Peyer's patch (tissue), 4 donors: ENCODE measurements at places on chromosomes 1 and 21.

- DNase-seq, result peak; percentile 85
These were observed 15.5 kb upstream of the CD247 start for GRCh38 chr1:167533851-167534300.

- DNase-seq, result no peak
These were observed 1.3 kb downstream of the EXO1 start for GRCh38 chr1:241849345-241849695.

DNA sequence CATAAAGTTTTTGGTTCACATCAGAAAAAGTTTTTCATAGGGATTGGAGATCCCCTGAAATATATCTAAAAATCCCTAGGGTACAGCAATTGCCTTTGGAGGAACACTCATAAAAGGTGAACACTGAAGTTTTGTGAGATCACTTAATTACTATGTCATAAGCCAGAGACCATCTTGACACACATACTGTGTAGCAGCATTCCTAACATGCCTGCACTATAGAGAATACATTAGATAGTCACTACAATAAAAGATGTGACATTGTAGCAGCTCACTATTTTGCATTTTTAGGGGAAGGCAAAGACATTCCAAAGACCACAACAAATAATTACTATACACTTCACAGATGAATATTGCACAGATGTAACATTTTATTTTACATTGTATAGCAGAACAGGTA, 779.9 kb downstream of the KCNT2 start:
- no peak for DNase-seq

DNA sequence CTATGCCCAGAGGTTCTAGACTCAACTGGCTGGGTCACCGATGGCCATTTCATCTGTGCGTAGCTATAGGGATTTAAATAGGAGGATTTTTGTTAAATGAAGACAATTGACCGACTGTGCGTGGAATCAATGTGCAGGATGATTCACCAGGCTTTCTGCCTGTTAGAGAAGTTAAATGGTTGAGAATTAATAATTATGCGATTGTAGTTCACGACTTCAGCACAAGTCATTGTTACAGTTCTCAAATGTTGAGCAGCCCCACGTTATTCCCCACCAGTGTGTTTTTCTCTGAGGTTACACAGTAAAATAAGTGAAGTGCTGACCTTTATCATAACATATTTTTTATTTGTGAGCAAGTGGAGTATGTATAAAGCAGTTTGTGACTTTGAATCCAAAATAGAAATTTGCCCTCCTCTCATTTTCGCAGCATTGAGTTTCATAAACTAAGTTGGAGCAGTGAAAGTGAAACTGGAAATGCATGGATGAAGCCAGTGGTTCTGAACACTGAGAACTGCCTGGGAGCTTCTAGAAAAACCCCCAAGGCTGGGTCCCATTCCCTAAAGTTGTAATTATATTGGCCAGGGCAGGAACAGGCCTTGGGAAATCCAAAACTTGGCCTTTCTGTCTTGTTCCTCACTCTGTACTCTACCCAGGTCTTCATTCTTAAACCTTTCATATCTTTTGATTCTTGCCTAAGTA, 102.6 kb downstream of the GALNT2 start:
- DNase-seq, result no peak

DNA sequence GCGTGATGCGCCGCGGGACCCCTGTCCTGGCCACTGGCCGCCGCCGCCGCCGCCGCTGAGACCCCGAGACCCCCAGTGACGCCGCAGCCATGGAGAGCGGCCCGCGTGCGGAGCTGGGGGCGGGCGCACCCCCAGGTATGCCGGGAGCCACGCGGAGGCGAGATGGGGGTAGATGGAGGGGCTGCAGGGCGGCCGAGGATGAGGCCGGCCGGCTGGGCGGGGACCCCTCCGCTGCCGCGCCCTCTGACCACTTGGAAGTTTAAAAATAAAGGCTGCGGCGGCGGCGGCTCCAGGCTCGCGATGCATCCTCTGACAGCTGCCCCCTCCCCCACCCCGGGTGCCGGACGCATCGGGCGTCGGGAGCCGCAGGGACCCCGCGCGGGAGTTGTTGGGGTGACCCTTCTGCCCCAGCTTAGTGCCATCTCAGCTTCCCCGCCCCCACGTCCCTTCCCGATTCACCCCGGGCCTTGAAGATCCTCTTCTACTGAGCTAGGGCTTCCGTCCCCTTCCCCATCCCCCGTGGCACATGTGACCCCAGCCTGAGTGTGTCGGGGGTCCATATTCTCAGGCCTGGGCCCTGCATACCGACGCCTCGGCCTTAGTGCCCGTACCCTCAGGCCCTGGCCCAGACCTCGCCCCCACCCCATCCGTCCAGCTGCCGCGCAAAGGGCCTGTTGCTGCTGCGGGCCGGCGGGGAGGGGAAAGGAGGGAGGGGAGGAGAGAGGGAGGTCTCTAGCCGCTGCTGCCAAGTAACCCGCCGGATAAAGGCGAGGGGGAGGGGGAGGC, 562 bp downstream of the MAP7D1 start:
- peak; percentile 69 for DNase-seq

GRCh38 chr1:101013776-101014175, 11.8 kb downstream of the DPH5 start:
- no peak for DNase-seq

DNA sequence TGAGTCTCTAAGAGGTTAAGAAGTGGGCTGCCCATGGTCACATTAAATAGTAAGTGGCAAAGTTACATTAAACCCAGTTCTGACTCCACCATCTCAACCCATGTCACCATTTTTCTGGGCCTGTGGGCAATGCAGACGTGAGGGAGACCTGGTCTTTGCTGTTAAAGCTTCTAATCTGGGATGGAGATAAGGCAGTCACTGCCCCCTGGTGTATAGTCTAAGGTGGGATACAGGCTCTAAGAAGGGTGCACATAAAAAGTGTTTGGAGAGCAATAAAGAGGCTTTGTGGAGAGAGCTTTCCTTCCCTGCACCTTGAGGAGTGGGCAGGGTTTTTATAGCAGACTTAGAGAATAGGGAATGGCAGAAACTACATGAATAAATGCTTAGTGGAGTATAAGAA, 141.3 kb downstream of the ROR1 start:
- DNase-seq, result no peak

DNA sequence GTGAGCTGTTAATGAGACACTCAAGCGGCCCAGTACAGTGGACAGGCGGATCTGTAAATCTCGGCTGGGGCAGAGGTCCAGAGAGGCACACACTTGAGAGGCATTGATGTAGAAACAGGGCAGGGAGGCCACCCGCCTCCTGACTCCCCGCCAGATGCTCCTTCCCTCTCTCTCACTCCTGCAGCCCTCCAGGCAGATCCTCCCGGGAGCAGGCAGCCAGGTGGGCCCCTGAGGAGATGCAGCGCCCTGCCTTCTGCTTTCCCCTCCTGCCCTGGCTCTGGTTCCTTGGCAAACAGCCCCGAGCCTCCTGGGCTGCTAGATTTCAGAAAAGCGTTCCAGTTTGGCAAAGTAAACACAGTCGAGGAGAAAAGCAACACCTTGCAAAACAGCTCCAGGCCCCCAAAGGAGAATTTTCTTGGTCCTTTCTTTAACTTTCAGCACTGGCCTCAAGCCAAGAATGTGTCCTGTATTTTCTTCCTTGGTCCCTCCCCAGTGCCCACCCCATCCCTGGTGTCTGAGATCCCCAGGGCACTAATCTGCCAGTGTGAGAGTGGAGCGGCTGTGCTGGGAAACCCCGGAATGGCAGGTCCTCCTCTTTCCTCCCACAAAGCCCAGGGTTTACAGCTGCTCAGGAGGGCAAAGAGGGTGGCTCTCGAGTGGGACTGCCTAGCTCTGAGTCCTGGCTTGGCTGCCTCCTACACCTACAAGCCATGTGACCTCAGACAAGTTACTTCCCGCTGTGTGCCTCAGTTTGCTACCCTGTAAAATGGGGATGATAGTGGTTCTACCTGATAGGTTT, 29.4 kb upstream of the IFNLR1 start:
- DNase-seq, result no peak

DNA sequence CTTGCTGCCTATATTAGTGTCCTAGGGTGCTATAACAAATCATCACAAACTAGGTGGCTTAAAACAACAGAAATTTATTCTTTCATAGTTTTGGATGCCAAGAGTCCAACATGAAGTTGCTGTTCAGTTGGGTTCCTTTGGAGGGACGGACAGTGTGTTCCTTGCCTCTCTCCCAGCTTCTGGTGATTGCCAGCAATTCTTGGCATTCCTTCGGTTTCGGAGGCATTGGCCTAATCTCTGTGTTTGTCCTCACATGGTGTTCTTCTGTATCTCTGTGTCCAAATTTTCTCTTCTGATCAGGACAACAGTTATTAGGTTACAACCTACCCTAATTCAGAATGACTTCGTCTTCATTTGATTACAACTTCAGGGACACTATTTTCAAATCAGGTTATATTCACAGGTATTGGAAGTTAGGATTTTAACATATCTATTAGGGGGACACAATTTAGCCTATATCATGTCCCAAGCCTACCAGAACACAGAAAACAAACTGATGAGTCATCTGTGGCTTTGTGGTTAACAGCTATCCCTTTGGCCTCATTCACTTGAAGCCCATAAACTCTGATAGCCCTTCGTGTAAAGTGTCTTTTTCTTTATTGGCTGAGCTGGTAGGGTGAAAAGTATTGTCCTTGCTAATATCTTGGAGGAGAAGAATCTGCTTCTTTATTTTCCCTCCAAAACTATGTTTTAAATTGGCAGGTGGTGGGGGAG, 83.2 kb upstream of the PAPPA2 start:
- DNase-seq, result no peak

- no peak for DNase-seq
These were observed 125.4 kb downstream of the RIPK4 start for GRCh38 chr21:41641510-41641815.

- DNase-seq, result no peak
These were observed 16.0 kb upstream of the OVAAL start for GRCh38 chr1:180542838-180543145.

GRCh38 chr1:246608616-246609376, 42.5 kb downstream of the CNST start:
- DNase-seq, result peak; percentile 76

- no peak for DNase-seq
These were observed 464.9 kb downstream of the CAMTA1 start for GRCh38 chr1:7250176-7250575.

- no peak for DNase-seq
These were observed 51.4 kb downstream of the EVA1C start for GRCh38 chr21:32463889-32464300.

- no peak for DNase-seq
These were observed 305.7 kb downstream of the SETD4 start for GRCh38 chr21:35754583-35754982.

- peak; percentile 12 for DNase-seq
These were observed 17.3 kb upstream of the LRP8 start for GRCh38 chr1:53344921-53345838.

DNA sequence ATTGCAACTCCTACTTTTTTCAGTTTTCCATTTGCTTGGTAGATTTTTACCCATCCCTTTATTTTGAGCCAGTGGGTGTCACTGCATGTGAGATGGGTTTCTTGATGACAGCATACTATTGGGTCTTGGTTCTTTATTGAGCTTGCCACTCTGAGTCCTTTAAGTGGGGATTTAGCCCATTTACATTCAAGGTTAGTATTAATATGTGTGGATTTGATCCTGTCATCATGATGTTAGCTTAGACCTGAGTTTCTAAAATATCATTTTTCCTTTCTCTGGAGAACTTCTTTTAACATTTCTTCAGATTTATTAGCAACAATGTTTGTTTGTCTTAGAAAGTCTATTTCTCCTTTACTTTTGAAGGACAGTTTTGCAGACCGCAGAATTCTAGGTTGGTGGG, 11.8 kb upstream of the S100B start:
- DNase-seq, result no peak

GRCh38 chr1:82317671-82318070, 516.9 kb downstream of the ADGRL2 start:
- DNase-seq, result no peak

GRCh38 chr1:161313554-161314200, 504 bp upstream of the SDHC start:
- no peak for DNase-seq

DNA sequence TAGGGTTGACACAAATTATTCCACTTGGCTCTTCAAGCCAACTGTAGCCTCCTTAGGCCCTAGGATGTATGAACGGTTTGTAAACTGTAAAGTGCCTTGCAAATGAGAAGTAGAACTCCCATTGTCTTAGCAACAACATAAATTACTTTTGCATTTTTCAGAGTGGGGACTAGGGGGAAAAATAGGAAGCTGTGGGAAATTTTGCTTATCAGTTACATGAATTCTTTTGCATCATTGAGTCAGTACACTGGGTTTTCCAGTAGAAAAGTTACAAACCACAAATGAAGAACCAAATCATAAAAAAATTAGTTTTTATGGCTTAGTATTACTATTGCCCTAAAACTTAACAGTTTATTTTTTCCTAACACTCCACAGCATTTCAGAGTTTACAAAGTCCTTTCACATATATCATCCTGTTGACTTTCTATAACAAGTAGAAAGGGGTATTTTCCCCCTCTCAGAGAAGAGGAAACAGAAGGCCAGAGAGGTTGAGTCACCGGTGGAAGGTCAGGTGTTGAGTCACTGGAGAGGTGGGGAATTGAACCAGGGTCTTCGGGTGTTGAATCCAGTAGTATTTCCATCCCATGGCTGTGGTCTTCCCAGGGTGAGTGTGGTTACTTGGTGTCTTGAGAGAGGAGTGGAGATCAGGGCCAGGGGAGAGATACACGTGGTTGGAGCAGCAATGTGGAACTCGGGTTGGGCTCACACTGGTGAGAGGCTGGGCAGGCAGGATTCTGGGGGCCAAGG, 71.9 kb upstream of the USP24 start:
- no peak for DNase-seq

DNA sequence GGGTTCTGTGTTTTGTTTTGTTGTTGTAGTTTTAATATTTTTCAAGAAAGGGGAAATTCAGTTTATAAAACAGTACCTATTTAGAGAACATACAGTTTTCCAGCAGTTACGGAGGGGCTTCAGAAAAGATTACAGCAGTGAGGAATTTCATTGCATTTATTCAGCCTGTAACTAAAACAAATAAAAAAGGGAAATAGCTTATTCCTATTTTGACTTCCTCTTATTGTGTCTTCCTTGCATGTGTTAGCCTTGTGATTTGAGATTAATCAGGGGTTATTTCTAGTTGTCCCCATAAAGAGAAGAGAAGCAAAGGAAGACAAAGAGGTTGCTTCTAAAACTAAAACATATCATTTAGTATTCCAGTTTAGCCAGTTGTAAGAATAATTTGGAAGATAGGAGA, 35.0 kb downstream of the CTTNBP2NL start:
- DNase-seq, result no peak

- DNase-seq, result no peak
These were observed 11.3 kb downstream of the C1orf116 start for GRCh38 chr1:207021139-207021861.

DNA sequence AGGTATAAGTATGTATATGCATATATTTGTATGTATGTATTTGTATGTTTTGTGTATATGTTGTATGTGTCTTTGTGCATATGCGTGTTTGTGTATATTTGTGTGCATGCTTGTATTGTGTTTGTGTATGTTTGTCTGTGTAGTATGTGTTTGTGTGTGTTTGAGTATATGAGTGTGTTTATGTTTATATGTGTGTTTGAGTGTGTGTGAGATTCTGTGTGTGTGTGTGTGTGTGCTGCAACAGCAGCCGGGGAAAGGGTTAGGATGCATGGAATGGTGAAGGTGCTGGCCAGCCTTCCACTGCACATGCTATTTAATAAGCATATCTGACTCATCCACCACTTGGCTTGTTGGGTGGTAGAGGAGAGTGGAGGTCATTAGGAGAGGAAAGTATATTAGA, 46.6 kb upstream of the RAB4A start:
- no peak for DNase-seq

GRCh38 chr1:47941609-47942239, 55.5 kb downstream of the TRABD2B start:
- DNase-seq, result no peak
